Activated effector memory CD4-positive, alpha-beta T cell treated with Interleukin-2 at 50 U/mL for 16 hours (primary cell): ENCODE measurements at places on chromosomes 7 and 10.

DNA sequence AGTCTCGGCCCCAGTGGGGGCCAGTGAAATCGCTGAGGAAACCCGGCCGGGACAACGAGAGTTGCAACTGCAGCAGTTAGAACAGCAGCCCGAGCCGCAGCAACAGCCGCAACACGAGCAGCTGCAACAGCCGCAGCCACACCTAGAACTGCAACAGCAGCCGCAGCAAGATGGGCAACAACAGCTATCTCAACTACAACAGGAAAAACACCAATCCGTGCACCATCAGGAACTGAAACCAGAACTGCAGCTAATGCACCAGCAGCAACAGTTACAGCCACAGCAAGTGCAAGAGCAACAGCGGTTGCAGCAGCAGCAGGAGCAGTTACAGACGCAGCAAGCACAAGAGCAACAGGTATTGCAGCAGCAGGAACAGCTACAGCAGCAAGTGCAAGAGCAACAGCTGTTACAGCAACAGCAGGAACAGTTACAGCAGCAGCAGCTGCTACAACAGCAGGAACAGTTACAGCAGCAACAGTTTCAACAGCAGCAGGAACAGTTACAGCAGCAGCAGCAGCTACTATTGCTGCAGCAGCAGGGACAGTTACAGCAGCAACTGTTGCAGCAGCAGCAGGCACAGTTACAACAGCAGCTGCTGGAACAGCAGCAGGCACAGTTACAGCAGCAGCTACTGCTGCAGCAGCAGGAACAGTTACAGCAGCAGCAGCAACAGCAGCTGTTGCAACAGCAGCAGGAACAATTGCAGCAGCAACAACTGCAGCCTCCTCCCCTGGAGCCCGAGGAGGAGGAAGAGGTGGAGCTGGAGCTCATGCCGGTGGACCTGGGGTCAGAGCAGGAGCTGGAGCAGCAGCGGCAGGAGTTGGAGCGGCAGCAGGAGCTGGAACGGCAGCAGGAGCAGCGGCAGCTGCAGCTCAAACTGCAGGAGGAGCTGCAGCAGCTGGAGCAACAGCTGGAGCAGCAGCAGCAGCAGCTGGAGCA is 6.1 kb downstream of the ZNF853 start:
- no peak for DNase-seq

DNA sequence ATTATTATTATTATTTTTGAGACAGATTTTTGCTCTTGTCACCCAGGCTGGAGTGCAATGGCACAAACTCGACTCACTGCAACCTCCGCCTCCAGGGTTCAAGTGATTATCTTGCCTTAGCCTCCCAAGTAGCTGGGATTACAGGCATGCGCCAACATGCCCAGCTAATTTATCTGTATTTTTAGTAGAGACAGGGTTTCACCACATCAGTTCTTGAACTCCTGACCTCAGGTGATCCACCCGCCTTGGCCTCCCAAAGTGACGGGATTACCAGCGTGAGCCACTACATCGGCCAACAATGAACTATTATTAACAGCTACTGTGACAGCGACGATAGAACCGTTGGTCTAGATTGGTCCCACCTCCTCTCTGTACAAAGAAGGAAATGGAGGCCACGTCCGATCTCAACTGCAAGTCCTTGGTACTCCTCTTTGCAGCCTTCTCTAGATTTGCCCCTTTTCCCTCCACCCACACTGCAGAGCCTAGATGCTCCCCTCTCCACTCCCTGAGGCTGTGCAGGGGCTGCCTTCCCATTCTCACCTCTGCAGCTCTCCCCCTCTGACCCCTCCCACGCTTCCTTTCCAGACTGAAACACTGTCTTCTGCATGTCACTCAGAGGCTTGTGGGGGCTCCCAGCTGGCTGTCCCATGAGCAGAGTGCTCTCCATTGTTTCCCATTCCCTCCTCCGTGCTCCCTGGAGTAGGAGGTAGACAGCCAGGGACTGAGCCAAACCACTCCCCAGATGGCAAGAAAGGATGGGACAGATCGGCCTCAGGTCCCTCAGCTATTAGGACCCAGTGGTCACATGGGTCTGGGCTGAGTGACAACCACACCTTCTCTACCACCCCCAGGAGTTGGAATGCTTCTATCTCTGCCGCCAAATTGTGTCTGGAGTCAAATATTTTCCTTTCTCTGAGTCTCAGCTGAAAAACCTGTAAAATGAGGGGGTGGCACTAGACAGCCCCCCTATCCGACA is 2.3 kb downstream of the LOXL4 start:
- DNase-seq, result no peak

DNA sequence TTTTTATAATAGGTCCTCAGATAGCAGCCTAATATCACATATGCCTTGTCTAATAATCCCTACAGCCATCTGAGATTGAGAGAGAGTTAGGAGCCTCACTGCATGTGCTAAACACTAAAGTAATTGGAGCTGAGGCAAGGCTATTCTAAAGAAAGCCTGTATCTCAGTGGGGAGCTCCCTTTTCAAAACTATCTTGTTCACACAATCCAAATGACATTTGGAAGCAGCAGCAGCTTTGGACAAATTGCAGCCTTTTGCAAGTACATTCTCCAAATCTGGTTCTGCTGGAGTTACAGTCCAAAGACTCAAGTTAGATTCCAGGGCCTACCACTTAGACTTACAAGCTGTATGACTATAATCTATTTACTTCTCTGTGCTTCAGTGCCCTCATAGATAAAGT is 104.5 kb downstream of the MACC1 start:
- DNase-seq, result no peak

DNA sequence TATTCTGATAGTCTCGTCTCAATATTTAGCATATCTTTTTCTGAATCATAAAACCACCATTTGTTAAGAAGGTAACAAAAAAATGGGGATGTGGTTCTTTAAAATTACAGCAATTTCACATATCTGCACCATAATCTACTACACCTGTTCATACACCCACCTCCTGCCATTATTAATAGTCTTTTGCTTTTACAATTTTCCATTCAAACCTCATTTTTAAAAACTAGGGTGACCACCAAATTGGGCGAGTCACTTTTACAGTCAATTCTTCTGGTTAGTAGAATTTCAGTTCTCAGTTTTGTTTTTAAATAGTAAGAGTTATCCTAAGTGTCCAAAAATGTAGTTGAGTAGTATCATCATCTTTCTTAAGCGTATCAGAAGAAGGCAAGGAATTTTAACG is 48.4 kb upstream of the GSAP start:
- no peak for DNase-seq

- no peak for DNase-seq
These were observed 694 bp downstream of the COL1A2 start for GRCh38 chr7:94395141-94396036.

DNA sequence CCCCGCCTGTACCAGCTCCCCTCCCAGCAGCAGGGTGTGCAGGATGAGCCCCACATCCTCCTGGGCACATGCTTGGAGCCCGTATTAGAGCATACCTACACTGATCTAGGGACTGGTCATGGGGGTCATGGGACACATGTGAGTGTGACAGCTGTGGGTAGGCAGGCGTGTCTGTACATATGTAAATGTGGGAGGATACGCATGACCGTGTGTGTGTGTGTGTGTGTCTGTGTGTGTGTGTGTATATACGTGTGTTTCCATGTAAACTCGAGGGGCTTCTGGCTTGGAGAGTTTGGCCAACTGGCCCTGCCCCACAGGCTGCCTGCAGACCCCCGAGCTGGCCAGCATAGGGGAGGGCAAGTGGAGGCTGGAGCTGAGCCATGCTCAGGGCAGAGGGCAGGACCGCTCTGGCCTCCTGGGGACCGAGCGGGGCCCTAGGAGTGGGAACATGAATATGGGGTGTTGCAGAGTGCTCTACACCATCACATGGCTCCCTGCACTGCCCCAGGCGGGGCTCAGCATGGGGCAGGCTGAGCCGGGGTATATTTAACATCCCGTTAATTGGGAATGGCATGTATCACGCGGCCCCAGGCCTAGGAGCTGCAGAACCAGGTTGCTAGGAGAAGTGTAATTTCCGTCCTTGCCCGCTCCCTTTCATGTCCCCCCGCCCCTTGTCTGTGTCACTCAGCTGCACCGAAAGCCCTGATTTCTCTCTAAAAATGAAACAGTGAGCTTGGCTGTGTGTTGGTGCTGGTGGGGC is 152.7 kb upstream of the PCBD1 start:
- DNase-seq, result no peak

DNA sequence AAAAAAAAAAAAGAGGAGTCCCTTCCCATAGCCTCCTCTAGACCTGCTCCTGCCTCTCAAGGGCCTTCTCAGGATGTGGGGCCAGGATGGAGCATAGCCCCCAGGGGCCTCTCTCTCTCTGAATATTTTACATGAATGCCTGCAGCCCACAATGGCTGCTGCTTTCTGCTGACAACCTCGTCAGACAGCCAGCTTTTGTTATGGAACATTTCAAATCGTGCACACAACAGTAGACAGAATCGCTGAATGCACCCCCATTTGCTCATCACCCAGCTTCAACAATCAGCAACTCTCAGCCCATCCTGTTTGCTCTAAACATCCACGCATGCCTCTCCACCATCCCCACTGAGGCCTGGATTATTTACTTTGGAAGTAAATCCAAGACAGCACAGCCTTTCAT is 5.4 kb downstream of the PLAC9 start:
- DNase-seq, result no peak

- DNase-seq, result no peak
These were observed 68.2 kb downstream of the CUBN start for GRCh38 chr10:17061418-17061817.

DNA sequence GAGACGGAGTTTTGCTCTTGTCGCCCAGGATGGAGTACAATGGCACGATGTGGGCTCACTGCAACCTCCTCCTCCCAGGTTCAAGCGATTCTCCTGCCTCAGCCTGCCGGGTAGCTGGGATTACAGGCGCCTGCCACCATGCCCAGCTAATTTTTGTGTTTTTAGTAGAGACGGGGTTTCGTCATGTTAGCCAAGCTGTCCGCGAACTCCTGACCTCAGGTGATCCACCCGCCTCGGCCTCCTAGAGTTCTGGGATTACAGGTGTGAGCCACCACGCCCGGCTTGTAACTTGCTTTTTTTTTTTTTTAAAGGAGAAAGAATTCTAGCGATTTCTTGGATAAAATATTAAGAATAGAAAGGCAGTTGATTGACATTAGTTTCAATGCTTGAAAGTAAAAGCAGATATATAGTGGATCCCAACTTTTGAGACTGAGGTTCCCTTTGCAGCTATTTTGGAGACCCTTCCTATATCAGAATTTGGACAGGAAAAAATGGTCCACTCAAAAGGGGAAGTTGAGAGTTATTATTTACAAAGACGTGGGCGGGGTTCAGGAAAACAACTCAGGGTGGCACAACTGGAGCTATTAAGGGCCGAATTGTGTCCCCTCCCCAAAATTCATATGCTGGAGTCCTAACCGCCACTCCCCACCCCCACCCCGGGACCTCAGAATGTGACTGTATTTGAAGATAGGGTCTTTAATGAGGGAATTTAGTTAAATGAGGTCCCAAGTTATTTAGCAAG is 1.3 kb upstream of the ERCC6 start:
- DNase-seq, result no peak

GRCh38 chr7:37357637-37357996 is 91.0 kb downstream of the ELMO1 start:
- no peak for DNase-seq

DNA sequence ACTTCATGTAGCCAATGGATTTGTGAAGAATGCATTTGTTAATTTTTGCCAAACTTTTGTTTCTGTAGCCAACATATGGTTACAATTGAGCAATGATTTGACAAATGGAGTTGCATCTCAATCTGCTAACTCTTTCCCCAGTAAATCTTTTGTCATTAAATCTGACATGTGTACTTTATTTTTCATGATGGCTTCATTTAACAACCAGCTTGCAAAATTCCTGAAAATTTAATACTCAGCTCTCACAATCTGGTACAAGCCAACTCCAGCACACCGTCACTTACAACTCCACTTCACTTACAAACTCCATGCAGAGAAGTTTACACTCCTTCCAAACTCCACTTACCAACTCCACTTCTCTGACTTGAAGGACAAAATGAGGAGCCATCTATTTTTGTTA is 26.5 kb upstream of the HIBADH start:
- DNase-seq, result no peak

- DNase-seq, result no peak
These were observed 56.0 kb downstream of the TAX1BP1 start for GRCh38 chr7:27795977-27796376.

DNA sequence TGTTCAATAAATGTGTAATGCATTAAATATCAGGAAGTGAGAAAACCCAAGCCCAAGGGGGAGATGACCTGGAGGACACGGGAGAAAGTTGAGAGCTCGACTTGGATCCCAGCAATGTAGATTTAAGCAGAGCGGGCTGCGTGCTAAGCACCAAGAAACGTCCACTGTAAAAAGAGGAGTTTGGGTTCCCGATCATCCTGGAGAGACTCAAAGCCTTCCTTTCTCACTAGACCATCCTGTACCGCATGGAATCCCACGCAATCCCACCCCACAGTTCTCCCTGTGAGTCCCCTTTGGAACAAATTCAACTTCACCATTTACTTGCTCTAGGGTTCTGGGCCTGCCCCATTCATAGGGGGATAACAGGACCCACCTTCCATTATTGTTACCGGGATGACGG is 2.4 kb downstream of the TRPV6 start:
- DNase-seq, result no peak

GRCh38 chr7:66308411-66308810 is 103.3 kb downstream of the TPST1 start:
- DNase-seq, result no peak

DNA sequence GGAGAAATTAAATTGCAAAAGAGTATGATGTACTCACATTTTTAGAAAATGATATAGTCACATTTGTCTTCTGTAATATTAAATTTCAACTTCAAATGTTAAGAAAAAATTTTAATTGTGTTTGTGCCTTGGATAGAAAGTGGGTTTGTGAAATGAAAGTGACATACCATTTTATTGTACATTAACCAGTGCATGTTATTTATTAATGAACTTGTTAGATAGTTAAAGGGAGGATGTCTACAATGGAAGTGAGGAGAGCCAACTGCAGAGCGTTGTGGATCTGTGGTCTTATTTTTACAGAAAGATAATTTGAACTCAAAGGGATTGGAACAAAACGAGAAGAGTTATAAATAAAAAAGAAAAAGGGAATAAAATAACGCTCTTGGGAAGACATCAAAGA is 291.7 kb downstream of the ARL4A start:
- no peak for DNase-seq

DNA sequence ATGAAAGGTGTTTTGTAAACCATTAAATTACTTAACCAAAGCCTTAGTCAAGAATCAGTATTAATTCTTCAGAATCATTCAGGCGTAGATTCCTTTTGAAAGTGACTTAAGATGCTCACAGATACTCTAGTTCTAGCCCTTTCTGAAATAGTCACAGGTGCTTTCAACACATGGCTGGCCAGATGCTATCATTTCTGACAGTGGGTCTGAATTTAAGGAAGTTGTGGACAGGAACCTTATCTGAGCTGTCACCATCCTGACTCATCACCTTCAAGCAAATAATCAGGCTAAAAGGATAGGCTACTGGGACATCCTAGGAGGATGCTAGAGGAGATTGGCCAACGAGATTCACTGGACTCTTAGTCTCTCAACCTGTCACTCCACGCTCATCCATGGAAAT is 501.5 kb downstream of the LRMDA start:
- DNase-seq, result no peak

- no peak for DNase-seq
These were observed 3.5 kb downstream of the SUN1 start for GRCh38 chr7:835485-836401.
